ENCODE measurements at places on chromosomes 1 and 21. TPM values are rescaled to one million over a fixed set of nuclear protein-coding genes. Genes with fewer than 3 reads are reported as not detected.

Gene TMPRSS3
- total RNA-seq = not detected

Gene SLC44A3
- total RNA-seq = 6.1 TPM

Gene RPE65
- not detected for total RNA-seq

Gene LCK
- total RNA-seq = not detected

Gene PGLYRP3
- total RNA-seq = not detected

Gene RNU1-4
- 2,564 TPM for total RNA-seq

Gene SPATA17
- total RNA-seq = 0.45 TPM

Gene SPRR4
- not detected for total RNA-seq

Measured in smooth muscle cell of the coronary artery (primary cell).